ENCODE measurements at places on chromosomes 3 and 15.

- H3K27me3 ChIP-seq, result no peaks in the 10 kb centered on the region
- H3K4me3 ChIP-seq, result no peak overlapping the region
- DNase-seq, result peak; percentile 59
- no peaks in the 10 kb centered on the region for H3K36me3 ChIP-seq
- H3K27ac ChIP-seq, result peak overlapping the region; percentile 54
- no peaks in the 10 kb centered on the region for H3K4me1 ChIP-seq
Measured at GRCh38 chr15:95464509-95464908, 866.0 kb upstream of the NR2F2 start.

DNA sequence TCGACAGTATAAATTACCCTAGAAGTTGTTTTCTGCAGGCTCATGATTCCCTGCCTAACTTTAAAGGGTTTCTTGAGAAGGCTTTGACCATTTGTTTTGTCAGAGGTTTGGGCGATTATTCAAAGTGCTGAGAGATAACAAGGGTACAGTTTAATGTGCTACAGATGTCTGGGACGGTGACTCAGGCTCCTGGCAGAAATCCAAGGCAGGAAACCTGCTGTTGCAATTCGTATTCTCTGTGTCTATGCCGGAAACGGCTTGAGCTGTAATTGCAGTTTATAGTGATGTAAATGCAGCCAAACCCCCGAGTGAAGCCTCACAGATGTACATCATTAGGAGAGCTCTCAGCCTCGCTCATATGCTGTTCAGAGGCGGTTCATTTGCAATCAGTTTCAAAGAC lies 65.6 kb downstream of the SYNPR start:
- DNase-seq, result peak; percentile 94
- no peaks in the 10 kb centered on the region for H3K27me3 ChIP-seq
- no peak overlapping the region for H3K27ac ChIP-seq

- no peaks in the 10 kb centered on the region for H3K4me1 ChIP-seq
- no peak for DNase-seq
- no peak overlapping the region for H3K27ac ChIP-seq
- H3K4me3 ChIP-seq, result no peak overlapping the region
Measured at GRCh38 chr3:23659274-23659673, 146.5 kb upstream of the UBE2E1 start.

- no peaks in the 10 kb centered on the region for H3K36me3 ChIP-seq
- H3K27me3 ChIP-seq, result no peaks in the 10 kb centered on the region
- H3K4me1 ChIP-seq, result no peaks in the 10 kb centered on the region
- no peak for DNase-seq
Measured at GRCh38 chr3:27642796-27643195, 79.3 kb downstream of the EOMES start.

DNA sequence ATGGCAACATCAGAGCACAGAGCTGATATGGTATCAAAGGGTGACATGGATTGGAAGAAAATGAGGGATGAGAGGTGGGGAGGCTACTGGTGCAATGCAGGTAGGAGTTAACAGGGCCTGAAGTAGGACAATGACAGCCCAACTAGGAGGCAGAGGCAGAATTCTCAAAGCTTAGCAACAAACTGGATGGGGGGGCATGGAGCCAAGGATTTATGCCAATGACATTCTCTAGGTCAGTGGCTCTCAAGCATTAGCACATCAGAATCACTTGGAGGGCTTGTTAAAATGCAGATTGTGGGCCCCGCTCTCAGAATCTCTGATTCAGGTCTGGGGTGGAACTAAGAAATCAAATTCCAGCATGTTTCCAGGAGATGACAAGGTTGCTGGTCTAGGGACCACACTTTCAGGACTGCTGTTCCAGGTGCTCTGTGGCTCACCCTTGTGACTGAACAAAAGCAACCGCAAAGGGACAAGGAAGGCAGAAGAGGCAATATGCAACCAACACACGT lies 98.0 kb upstream of the TNIK start:
- no peaks in the 10 kb centered on the region for H3K27me3 ChIP-seq
- H3K27ac ChIP-seq, result no peak overlapping the region
- H3K36me3 ChIP-seq, result no peaks in the 10 kb centered on the region
- no peak overlapping the region for H3K4me3 ChIP-seq
- H3K4me1 ChIP-seq, result peaks cover 10% of the 10 kb centered on the region

DNA sequence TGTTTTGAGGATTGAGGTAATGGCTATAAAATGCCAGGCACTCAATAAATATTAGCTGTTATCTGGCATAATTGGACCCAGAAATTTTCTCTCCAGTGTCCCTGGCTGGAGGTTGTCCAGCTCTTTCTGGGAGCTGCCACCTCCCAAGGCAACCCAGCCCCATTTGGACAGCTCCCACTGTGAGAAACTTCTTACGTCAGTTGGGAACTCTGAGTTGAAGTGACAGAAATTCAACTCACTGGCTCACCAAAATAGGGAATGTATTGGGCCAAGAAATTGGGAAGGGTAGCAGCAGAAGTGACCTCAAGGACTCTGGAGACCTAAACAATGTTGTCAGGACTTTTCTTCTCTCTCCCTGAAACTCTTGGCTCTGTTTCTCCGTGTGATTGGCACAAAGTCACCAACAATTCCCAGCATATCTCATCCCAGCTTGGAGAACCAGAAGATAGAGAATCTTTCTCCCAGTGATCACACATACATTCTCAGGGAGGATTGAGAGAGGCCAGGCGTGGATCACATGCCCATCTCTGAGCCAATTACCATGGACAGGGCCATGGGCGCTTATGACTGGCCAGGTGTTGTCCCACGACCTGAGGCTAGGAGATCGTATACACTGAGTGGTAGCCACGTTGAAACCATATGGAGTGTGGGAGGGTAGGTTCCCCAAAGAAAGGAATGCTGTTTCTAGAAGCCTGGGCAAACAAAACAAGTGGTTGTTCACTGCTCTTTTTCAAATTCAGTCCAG lies 22.5 kb upstream of the HCN4 start:
- no peak overlapping the region for H3K27ac ChIP-seq
- no peak overlapping the region for H3K4me3 ChIP-seq
- no peaks in the 10 kb centered on the region for H3K36me3 ChIP-seq
- H3K27me3 ChIP-seq, result no peaks in the 10 kb centered on the region
- no peaks in the 10 kb centered on the region for H3K4me1 ChIP-seq
- no peak for DNase-seq

DNA sequence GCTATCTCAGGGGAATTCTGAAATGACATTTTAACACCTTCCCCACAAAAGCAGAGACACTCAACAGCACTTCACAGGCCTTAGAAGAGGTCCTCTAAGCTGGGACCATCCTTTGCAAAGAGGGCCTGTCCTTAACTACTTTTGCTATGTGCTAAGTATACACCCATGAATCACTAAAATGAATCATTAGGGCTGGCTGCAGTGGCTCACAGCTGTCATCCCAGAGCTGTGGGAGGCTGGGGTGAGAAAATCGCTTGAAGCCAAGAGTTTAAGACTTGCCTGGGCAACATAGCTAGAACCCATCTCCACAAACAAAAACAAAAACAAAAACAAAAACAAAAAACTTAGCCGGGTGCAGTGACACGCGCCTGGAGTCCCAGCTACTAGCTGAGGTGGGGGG lies 53.9 kb upstream of the MELTF start:
- H3K4me3 ChIP-seq, result no peak overlapping the region
- peak; percentile 26 for DNase-seq
- no peaks in the 10 kb centered on the region for H3K27me3 ChIP-seq
- no peaks in the 10 kb centered on the region for H3K36me3 ChIP-seq

DNA sequence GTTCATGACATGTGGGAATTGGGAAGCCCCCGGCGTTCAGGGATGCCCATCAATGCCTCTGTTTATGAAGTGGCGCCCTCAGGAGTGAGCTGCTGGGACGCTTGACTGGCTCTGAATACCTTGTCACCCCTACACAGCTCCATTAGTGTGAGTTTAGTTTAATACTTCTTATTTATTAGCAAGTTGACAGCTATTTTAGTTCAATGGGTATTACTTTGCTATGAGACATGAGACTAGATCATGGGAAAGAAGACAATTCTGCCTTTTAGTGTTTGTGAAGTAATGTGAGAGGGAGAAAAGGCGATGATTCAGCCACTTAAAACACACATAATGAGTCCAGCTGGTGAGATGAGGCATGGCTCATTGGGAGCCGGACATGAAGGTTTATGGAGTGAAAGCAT lies 678.5 kb downstream of the NR2F2 start:
- H3K36me3 ChIP-seq, result no peaks in the 10 kb centered on the region
- no peaks in the 10 kb centered on the region for H3K27me3 ChIP-seq
- H3K4me3 ChIP-seq, result no peak overlapping the region
- no peaks in the 10 kb centered on the region for H3K4me1 ChIP-seq
- no peak for DNase-seq

DNA sequence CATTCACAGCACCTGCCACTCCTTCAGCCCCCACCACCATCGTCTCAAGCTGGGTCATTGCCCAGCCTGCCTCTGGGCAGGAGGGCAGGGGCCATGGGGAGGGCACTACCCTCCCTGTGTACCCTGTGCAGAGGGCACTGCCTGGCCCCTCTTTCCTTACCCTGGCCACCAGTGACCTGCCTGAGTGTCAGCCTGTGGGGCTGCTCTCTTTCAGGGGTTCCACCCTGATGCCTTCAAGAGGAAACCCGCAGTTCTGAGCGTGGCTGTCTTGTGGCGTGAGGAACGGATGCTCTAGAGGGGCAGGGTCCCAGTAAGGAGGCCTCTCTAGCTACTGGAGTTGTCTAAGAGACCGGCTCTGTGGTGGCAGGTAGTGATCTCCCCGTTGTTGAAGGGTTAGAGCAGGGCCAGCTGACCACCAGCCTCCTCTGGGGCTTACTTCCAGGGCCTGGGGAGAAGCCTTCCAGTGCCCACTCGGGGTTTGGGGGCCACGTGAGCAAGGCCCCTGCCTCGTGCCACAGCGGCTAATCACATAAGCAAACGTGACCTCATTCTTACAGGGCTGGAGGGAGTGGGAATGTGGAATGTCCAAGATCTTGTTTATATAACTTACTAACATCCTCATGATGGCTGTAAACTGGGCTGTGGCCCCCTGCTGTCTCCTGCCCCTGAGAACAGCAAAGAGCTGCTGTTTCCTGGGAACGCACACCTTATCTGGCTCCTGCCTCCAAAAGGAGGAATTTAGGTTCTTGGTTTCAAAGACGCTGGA lies 31.4 kb upstream of the SEC13 start:
- no peaks in the 10 kb centered on the region for H3K36me3 ChIP-seq
- DNase-seq, result no peak
- no peak overlapping the region for H3K4me3 ChIP-seq
- H3K27ac ChIP-seq, result no peak overlapping the region

DNA sequence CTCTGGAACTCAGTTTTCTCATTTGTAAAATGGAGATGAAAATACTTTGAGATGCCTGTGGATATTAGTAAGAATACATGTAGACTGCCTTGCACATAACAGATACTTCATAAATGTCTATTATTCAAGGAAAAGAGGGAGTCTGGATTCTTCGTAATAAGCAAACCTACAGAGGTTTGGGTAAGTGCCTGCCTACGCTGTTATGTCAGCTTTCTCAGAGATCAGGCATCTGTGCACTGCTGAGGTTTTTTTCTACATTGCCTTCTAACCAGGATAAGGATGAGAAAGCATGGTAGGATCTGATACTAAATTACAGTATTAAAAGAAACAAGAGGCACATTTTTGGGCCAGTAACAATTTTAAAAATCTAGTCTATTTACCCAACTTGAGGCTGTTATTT lies 10.9 kb downstream of the MCTP2 start:
- H3K4me1 ChIP-seq, result no peaks in the 10 kb centered on the region
- no peak overlapping the region for H3K27ac ChIP-seq
- DNase-seq, result no peak
- no peaks in the 10 kb centered on the region for H3K27me3 ChIP-seq
- H3K36me3 ChIP-seq, result no peaks in the 10 kb centered on the region
- no peak overlapping the region for H3K4me3 ChIP-seq

- H3K27ac ChIP-seq, result no peak overlapping the region
- H3K4me3 ChIP-seq, result no peak overlapping the region
- no peaks in the 10 kb centered on the region for H3K36me3 ChIP-seq
- H3K4me1 ChIP-seq, result peaks cover 34% of the 10 kb centered on the region
Measured at GRCh38 chr3:30621576-30621975, 15.2 kb downstream of the TGFBR2 start.

DNA sequence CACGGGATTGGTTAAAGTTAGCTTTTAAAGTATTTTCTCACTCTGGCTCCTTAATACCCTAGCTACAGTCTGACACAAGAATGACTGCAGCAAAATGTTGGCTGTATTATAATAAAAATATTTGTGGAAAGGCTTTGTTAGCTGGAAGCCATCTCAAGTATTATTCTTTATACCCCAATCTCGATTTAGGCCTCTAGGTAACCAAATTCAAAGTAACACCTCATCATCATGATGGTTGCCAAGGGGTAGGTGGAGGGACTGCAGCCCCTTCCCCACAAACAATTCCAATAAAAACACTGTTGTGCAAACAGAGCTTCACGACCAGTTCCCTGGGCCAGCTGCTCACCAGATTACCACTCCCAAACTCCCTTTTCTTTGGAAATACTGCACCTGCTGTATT lies 759 bp upstream of the GMPS start:
- DNase-seq, result no peak
- H3K27me3 ChIP-seq, result no peaks in the 10 kb centered on the region
- H3K36me3 ChIP-seq, result no peaks in the 10 kb centered on the region
- H3K27ac ChIP-seq, result peak overlapping the region; percentile 89

DNA sequence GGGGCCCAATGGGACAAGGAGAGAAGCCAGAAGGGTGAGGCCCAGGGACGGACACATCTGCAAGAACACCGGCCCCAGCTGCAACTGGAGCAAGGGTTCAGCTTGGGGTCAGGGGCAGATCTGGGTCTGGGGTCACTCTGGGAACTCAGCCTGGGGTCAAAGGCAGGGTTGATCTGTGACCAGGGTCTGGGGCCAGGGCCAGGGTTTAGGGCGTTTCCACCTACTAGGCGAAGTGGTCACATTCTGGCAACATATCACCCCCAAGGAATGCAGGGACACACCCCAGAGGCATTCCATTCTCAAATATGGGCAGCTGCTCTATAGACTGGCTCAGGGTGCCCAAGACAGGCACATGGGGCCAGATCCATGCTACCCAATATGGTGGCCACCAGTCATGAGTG lies 9.0 kb downstream of the UROC1 start:
- no peak for DNase-seq
- no peaks in the 10 kb centered on the region for H3K36me3 ChIP-seq
- no peaks in the 10 kb centered on the region for H3K4me1 ChIP-seq
- H3K27ac ChIP-seq, result no peak overlapping the region
- no peak overlapping the region for H3K4me3 ChIP-seq
- H3K27me3 ChIP-seq, result no peaks in the 10 kb centered on the region

- H3K36me3 ChIP-seq, result no peaks in the 10 kb centered on the region
- no peaks in the 10 kb centered on the region for H3K4me1 ChIP-seq
- H3K27me3 ChIP-seq, result no peaks in the 10 kb centered on the region
Measured at GRCh38 chr3:149388531-149389417, 11.3 kb upstream of the TM4SF1 start.
